ENCODE measurements at places on chromosomes 12 and 14.

- no peak for DNase-seq
Measured at GRCh38 chr14:77040741-77041653, 12.5 kb upstream of the IRF2BPL start.

DNA sequence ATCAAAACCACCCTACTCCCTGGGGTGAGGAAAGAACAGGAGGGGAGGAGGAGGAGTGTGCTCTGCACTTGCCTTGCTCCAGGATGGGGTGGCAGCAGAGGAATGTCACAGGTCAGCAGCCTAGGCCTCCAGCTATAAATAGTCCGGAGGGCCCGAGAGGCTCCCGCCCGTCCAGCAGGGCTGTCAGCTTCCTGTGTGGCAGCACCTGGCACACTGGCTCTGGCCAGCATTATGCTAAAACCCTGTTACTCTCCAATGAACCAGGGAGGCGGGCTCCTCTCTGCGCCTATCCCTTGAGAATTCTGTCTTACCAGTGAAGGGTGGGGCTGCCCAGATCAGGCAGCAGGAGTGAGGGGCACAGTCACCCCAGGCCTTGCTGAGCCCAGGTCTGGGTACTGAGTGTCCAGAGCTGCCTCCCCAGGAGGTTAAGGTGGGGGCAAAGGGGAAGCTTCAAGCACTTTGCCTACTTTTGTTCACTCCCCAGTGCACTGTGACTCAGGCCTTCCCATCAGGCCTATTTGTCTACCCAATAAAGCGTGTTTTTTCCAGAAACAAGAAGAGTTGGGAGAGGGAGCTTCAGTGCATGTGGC is 1.2 kb upstream of the COX14 start:
- DNase-seq = no peak

DNA sequence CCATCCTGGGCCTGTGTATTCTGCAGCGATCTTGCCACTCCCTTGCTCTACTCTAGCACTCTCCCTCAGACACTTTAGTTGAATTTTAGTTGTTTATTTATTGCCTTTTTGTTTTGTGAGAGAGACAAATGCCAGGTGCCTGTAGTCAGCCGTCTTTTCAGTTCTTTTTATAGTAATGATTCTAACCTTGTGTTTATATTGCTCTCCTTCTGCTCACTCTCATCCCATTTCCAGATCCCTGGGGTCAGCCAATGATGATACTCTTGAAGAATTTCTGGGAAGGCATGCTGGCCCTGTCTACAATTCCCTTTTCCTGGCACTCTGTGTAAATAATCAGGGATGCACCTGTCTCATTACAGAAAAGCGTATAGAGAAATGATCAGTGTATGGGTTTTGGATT is 334.1 kb upstream of the MIS18BP1 start:
- DNase-seq = no peak

DNA sequence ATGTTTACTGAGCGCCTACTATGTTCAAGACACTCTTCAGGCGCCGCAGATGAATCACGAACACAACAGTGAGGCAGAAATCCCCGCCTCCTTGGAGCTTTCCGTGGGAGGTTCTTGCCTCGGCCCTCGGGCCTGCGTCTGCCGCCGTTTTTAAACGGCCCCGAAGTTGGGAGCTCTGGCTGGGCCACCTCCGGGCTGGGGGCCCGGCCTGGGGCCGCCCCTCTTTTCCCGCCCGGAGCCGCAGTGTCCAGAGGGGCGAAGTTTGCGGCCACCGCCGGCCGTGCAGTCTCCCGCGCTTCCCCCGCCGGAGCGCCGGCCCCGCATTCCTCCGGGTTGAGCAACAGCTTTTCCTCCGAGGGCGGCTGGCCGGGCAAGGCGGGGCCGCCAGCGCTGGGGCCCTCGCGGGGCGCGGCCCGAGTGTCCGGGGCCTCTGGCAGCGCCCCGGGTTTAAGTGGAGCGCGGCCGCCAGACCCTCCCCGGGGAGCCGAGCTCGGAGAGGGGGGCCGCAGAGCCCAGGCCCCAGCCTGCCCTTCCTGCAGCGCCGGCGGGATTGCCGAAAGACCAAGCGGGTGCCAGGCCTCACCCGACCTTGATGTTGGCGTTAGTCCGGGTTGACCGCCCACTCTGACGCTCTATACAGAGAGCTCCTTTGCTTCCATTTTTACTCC is 18.7 kb upstream of the CTDSP2 start:
- DNase-seq = peak; percentile 32

DNA sequence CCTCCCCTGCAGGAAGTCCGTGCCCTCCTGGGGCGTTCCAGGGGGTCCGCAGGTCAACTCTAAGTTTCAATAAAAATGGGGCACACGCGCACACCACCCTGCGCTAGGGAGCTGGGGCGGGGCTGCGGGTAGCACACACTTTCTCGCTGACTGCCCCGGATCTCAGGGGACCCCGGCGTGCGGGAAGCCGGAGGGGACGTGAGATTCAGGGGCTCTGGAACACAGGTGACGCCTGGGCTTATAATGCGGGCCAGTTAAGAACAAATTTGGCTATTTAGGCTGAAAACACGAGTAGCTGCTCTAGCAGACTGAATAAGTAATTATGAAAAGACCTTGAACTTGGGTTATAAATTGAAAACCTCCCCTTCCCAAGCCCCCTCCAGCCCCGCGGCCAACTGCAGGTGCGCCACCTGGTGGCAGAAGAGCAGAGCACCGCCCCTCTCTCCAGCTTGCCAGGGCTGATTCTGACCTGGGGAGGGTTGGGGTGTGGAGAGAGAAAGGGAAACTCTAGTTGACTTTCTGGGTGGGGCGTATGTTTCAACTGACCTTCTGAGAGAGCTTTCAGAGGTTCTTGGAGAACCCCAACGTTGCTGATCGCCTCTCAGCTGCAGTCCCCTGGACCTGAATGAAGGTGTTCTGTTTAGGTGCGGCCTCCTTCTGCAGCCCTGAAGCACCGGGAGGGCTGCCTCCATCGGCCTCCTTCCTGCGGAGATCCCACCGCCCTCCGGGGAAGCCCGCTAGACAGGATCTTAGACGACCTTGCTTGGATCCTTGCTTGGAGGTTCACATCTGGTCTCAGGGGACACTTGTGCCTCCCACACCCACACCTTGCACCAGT is 118.4 kb upstream of the EVL start:
- peak; percentile 37 for DNase-seq

GRCh38 chr14:86938320-86938719 is 1054.7 kb downstream of the GALC start:
- DNase-seq = no peak

DNA sequence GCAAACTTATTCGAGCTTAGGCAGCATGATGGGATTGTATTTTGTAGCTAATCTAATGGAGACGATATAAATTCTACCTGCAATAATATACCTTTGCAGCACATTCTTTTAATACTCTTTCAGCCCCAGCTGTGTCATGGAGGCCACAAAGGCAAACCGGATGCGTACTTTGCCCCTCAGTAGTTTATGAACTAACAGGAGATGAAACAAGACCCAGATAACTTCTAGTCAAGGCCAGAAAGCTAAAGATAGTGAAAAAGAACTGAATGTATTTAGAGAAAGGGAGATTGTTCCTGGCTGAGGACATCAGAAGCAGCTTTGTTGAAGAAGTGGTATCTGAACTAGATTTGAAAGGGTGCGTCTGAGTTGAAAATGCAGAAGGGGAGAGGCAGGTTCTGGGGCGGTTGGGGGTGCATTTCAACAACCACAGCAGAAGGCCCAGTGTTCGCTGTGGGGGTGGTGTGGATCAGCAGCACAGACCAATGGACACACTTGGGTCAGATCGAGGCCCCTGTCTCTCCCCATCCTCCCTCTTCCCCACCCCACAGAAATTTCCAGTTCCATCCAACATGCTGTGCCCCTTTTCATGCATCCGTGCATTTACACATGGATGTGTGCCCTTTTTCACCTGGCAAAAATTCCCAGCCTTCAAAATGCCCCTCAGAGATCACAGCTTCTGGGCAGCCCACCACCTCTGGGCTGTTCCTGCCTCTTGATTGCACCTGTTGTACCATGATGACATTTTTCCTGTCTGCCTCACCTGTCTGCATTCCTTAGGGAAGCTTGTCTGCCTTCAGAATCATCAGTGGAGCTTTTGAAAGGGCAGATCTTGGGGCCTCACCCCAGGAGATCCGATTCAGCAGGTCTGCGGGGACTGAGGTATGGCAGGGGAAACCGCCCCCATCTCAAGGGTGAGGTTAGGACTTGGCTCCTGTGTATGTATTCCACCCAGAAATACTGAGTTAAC is 2.2 kb downstream of the ZNF839 start:
- no peak for DNase-seq

- DNase-seq = no peak
Measured at GRCh38 chr12:70571705-70572268, 65.4 kb downstream of the PTPRB start.

DNA sequence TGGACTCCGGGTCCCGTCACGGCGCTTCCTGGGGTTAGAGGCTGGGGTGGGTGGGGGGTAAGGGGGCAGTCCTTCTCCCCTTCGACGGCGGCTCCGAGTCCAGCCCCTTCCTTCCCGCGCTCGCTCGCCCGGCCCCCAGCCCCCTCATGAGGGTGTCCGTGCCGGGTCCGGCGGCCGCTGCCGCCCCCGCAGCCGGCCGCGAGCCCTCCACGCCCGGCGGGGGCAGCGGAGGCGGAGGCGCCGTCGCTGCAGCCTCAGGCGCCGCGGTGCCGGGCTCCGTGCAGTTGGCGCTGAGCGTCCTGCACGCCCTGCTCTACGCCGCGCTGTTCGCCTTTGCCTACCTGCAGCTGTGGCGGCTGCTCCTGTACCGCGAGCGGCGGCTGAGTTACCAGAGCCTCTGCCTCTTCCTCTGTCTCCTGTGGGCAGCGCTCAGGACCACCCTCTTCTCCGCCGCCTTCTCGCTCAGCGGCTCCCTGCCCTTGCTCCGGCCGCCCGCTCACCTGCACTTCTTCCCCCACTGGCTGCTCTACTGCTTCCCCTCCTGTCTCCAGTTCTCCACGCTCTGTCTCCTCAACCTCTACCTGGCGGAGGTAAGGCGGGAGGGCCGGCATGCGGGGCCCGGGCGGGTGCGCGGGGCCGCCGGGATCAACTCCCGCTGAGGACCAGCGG is 500 bp downstream of the GPR137C start:
- DNase-seq = no peak

DNA sequence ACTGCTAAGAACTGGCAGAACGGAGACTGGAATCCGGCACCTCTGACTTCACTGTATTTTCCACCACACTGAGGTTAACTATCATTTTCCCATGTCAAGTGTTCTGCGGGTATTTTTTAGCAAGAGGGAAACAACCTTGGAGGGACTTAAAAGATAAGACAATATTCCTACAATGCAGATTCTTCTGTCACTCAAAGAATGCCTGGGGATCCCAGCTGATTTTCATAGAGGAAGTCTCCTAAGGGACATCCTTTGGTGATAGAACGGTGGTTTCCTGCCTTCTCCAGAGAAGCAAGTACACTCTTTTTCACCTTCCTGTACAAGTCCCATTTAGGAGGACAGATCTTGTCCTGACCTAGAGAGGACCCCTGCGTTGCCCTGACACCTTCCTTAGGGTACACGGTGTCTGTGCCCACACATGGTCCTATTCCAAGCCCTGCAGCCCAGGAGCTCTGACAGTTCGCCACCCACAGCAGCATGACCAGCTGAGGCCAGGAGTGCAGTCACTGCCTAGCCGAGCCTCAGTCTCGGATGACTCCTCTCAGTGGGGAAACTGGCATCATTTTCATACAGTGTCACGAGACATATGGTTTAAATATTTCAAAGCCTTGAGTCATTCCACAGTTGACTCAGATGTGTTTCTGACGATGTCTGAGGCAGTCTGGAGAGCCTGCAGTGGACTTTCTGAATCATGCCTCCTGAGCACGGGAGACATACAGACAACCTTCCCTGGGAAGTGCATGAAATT is 181.3 kb upstream of the FKBP4 start:
- no peak for DNase-seq

DNA sequence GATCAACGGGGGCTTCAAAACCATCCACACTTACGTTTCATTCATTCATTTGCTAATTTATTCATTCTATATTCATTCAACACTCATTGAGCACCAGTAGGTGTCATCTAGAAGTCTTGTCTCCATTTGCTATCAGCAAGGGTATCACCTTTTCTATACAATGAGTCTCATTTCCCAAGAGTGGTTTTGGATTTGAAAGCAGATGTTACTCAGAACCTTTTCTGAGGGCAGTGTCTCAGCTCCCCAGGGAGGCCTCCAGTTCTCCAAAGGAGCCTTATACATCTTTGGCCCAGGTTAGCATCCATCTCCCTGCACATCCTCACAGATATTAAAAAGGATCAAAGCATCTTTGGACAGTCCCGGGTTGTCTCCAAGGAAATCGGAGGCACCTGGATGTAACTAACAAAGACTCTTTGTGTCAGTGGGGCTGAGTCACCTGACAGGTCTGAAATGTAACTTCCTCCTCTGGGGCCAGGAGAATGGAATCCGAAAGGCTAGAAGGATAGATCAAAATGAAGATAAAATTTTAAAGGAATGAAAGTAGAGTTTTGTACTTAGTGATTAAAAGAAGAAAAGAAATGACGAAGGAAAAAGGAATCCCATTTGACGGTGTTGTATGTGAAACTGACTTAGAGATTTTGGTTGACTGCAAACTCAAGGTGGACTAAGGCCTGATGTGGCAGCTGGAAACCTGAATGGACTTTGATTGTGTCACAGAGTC is 103.0 kb downstream of the VCPKMT start:
- DNase-seq = no peak

DNA sequence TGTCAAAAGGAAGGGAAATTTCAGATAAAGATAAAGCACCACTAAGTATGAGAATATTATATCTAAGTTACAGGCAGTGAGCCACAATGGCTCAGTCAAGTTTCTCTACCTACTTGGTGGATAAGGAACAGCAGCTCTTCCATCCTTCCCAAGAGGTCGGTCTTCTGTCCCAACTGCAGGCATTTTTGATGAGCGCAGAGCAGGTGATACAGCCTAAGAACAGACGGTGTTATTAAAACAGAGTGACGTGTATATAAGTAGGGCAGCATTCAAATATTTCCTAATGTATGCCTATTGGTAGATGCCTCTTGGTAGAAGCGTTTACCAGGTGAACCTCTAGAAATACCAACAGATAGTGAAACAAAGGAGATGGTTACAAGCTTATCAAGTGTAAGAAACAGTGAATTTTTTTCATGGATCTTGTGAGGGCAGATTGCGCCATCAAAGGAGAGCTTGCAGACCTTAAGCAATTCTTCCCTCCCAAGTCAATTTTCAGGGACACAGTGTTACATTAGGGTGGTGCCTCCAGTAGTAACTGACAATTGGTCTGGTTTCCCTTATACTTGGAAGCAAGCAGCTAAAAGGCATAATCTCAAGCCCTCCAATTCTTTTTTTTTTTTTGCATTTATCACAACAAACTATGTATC is 274.5 kb downstream of the MED13L start:
- no peak for DNase-seq

GRCh38 chr12:52526511-52526951 is 6.3 kb upstream of the KRT5 start:
- no peak for DNase-seq

DNA sequence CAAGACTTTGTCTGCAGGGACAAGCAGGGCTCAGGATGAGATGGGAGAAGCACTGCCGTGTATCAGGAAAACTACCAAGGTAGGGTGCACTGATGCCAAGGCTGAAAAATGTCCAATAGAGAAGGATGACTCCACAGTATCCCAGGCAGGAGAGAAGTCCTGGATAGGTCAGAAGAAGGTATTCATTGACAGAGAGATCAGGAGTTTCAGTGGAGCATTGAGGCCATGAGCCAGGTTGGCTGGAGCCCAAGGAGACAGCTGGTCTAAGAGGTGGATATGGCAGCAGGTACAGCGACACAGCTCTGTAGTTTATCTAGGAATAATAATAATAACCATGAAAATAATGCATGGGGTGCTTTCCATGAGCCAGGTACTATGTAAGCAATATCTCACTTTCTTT is 180.9 kb downstream of the EXOC5 start:
- DNase-seq = no peak

All from activated naive CD4-positive, alpha-beta T cell (primary cell).